ENCODE measurements at places on chromosomes 5 and 9.

- no peak for DNase-seq
Measured at GRCh38 chr9:77586591-77586990, 61.5 kb downstream of the GNA14 start.

DNA sequence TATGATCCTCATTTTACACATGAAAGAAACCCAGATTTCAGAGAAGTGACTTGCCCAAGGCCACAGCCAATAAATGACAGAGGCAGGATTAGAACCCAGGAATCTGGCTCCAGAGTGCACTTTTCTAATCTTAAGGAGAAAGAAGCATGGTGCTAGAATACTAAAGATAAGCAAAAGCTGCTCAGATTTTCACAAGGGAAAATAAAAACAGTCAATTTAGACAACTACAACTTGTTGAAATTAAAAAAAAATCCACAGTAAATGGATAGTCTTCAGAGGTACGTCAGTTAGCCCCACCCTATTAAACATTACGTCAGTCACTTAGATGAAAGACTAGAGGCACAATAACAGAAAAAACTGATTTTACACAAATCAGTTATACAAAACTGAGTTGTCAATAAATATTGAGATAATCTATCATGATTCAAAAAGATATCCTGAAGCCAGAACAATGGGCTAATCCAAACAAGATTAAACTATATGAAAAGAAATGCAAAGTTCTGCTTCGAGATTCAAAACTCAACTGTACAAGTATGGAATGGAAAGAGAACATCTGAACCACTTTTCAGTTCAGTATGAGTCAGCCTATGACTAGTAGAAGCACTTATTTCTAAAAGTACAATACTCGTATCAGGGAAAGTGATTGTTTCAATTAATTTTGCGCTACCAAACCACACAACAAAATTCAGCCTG is 9.3 kb downstream of the TMEM245 start:
- DNase-seq = peak; percentile 91

GRCh38 chr5:152529440-152529839 is 124.4 kb upstream of the NMUR2 start:
- no peak for DNase-seq

DNA sequence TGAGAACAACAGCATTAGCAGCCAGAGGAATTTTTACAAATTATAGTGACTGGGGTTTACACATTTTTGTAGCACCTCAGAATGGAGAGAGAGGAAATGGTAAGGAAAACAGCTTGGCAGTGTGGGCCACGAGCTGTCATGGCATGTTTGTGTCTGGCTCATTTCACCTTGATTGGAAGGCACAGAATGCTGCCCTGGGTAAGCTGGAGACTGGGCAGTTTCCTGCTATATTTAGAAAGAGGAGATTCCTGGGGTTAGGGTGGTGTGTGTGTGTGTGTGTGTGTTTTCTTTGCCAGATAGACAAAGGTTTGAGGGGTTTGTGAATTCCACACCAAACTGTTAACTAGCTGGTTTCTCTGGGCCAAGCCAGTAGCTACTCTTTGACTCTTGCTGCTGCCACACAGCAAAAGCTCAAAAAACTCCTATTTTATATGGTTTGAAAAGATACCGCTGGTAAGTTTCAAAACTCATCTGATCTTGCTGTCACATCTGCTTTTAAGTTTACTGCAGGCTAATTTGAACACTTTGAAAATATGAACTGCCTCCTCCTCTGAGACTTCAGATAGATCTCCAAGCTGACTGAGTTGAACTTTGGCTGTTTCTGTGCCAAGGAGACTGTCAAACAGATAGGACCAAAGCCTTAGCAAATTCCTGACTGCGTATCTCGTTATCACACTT is 9.1 kb downstream of the ARHGAP26 start:
- DNase-seq = no peak

- no peak for DNase-seq
Measured at GRCh38 chr5:149219584-149219983, 52.1 kb upstream of the AFAP1L1 start.

GRCh38 chr5:125607018-125607417 is 816.2 kb upstream of the GRAMD2B start:
- DNase-seq = no peak

DNA sequence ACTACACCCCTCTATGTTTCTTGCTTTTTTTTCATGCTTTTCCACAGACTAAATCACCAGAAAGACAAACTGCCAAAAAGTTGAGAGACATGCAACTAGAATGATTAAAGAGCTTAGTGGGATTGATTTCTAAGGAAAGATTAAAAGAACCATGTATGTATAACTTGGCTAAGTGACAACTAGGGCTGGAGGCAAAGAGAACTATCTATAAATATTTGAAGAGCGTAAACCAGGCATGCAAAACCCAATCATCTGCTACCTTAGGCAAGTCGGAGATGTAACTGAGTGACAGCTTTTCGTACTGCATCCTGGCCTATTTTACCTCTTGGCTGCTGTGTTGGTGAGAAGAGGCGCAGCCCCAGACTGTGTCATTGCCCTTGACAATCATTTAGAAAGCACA is 121.0 kb upstream of the TLX3 start:
- no peak for DNase-seq

- DNase-seq = peak; percentile 79
Measured at GRCh38 chr5:124583469-124584350, 162.7 kb downstream of the ZNF608 start.

DNA sequence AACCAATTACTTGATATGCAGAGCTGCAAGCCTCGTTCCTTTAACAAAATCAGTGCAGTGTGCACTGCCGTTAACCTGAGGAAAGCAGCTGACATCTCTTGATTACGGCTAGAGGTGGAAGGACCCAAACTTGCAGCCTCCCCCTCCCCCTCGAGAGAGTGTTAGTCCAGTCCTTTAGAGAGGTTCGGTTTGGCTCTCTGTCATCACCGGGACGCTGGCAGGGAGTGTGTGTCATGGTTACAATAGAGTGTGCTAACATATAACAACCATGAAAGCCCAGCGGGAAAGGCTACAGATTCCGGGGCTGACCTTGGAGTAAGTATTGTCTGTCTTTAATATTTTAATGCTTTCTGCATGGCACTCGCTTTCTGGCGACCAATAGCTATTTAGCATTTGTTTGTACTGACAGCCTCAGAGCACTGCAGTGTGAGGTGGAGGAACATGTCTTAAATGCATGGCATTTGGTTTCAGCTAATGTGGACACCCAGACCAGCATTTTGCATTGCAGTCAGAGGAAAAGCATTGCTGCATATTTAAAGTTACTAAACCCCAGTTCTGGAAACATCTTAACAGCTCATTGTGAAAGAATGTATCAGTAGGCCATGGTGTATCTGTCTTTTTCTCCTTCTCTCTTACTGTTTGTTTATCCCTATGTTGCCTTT is 237.5 kb downstream of the CD180 start:
- peak; percentile 73 for DNase-seq

DNA sequence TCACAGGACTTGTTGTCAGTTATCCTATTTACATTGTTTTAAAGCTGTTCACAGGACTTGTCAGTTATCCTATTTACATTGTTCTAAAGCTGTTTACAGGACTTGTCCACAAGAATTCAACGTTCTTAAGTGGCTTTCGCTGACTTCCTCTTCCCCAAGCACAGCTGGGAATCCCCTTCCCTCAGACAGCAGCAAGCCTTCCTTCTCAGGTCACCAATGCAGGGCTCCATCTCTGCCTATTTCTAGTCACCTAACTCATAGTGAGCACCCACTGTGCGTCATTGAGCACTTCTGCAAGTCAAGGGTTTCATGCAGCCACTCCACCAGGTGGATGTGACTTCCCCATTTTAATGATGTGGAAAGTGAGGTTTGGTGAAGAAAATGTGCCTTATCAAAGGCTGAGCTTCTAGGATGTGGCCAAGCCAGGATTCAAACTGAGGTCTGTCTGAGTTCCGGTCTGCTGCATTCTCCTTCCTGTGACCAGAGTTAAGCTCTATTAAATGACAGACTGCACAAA is 109.8 kb upstream of the ZNF462 start:
- DNase-seq = no peak

- DNase-seq = peak; percentile 14
Measured at GRCh38 chr5:140868721-140869554, at the start of gene PCDHA11. Gene PCDHA11, plus strand, starts transcription at chr5:140868957. Its CDS starts 147 bp downstream, at chr5:140869104.

- DNase-seq = peak; percentile 51
Measured at GRCh38 chr5:176812269-176813259, 2.2 kb downstream of the UNC5A start.

DNA sequence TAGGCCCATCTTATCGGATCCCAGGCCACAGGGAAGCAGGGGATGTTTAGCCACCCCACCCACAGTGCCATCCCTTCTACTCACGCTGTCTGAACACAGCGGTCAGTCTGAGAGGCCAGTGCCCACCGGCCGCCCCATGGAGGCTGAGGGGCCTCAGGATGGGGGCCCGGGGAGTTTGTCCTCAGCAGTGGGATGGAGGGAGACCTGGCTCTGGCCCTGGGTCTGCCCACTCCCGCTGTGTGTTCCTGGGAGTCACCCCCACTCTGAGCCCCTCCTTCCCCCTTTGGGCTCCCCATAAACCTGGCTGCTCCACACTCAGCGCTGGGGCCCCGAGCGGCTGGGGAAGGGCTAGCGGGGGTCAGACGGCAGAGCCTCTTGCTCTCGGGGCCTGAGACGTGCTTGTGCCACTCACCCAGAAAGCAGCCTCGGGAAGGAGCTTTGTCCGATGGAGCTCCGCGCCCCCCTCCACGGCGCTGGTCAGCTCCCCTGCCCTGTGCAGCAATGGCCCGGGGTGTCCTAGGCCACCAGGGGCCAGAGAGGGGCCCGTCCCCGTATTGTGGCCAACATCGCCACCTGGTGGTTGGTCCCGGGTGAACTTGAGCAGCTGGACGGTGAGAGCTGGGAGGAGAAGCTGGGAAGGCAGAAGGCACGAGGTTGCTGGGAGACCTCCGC is 10.9 kb upstream of the LAMC3 start:
- peak; percentile 83 for DNase-seq

DNA sequence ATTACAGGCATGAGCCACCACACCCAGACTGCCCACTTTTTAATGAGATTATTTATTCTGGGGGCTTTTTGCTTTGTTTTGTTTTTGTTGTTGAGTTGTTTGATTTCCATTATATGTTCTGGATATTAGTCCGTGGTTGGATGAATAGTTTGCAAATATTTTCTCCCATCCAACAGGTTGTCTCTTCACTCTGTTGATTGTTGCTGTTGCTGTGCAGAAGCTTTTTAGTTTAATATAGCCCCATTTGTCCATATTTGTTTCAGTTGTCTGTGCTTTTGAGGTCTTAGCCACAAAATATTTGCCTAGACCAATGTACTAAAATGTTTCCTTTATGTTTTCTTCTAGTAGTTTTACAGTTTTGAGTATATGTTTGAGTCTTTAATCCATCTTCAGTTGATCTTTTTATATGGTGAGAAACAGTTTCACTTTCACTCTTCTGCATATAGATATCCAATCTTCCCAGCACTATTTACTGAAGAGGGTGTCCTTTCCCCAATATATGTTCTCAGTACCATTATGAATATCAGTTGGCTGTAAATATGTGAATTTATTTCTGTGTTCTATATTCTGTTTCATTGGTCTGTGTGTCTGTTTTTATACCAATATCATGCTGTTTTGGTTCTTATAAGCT is 30.2 kb upstream of the TBCA start:
- peak; percentile 24 for DNase-seq

GRCh38 chr9:78644359-78644758 is 347.4 kb downstream of the PSAT1 start:
- no peak for DNase-seq

DNA sequence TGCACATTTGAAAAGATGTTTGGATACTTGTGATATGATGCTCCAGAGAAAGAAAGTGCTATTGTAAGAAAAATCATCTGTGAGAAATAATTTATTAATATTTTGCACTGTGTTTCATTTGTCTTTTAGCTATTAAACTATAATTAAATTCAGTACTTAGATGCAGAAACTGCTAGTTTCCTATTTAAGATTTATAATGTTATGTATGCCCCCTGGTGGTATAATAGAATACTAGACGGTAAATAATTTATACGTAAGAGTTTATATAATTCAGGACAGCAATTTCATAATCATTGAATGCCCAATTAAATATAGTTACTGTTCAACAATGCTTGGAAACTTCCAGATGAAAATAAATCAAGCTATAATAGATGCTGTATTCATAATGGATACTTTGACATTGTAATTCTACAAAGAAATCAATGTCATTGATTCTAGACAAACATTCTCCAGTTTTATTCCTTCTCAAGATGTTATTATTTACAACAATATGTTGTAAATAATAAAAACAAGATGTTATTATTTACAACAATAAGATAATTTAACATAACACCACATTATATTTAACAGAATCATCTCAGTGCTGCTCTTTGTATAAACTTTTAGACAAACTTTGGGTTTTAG is 101.0 kb downstream of the TMEM232 start:
- DNase-seq = peak; percentile 69

DNA sequence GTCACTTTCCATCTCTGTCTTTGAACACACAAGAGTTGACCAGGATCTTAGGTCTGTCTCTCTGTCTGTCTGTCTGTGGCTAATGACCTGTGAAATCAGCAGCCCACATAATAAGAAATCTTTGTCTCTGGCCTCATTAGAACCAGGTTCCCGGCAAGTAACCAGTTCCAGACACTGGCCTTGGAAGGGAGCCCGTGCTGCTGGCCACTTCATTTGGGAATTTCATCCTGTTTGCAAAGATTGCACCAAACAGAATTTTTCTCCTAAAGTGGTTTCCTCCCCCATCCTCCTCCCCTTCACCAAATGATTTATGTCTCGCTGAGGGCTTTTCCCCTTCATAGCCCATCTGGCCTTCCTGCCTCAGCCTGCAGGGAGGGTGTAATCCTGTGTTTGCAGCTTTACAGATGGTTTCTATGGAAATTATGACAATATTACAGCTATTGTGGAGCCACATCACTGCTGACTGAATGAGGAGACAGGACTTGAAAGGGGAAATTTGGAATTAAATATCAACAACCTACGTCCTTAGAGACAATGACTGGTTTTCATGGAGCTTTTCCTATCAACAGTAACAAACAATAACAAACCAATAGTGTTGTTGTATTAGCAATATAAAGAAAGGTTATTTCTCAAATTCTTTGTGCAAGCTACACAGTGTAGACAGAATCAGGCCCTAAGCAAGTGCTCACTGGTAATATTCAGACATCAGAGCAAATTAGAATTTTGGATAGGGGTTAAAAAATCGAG is 25.7 kb downstream of the DPYSL3 start:
- peak; percentile 70 for DNase-seq

- DNase-seq = no peak
Measured at GRCh38 chr5:67770431-67771025, 445.0 kb upstream of the PIK3R1 start.

All from ELR (cell line).